Fibroblast of skin of back (primary cell): ENCODE measurements at places on chromosomes 16 and 17.

DNA sequence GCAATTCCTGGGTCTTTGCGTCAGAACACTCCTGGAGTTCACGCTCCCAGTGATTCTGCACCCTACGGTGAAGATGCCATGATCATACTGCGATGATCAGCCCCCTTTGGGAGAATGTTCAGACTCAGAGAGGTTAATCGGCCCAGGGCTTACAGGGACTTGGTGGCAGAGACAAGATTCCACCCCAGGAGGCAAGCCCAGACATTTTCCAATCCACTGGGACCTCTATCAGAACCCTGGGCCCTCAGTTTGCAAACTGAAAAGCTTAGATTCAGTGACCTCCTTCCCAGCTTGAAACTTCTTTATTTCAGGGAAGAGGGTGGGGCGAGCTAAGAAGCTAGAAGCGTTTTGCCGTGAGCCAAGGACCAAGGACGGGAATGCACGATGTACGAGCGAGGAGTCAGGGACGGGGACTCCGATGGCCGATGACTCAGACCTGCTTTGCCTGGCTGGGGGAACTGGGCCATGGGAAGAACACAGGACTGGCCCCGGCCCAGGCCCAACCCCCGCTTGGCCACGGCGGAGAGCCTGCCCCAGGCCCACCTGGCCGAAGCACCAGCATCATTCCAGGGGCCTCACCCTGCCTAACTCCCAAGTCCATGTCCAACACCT, 34.7 kb downstream of the SOCS3 start:
- DNase-seq: peak; percentile 88

GRCh38 chr16:57444711-57445110, 2.5 kb downstream of the CIAPIN1 start:
- DNase-seq: no peak

DNA sequence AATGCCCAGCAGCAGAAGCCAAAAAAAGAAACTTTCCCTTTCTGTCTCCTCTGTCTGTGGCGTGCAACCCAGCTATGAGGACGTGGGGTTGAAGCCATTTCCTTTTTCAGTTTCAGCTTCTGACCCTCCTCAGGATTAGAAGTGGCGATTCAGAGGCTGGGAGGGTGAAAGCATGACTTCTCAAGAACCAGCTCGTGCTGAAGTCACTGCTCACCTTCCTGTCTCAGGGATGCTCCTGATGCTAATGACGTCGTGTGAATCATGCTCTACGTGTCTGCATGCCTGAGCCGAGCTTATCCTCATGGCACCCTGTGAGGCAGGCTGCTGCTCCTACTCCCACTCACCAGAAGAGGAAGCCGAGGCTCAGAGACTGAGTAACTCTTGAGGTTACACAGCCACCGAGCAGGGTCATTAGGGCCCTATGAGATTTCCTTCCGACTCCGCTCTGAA, 5.7 kb upstream of the LPO start:
- peak; percentile 66 for DNase-seq

GRCh38 chr17:72266112-72266775, 145.4 kb downstream of the SOX9 start:
- no peak for DNase-seq

- DNase-seq: no peak
Measured at GRCh38 chr16:88610080-88610479, 28.3 kb upstream of the IL17C start.

GRCh38 chr17:77402159-77402731, 261.5 kb downstream of the SEC14L1 start:
- no peak for DNase-seq

GRCh38 chr17:73549841-73550430, 94.3 kb downstream of the SDK2 start:
- DNase-seq: no peak

DNA sequence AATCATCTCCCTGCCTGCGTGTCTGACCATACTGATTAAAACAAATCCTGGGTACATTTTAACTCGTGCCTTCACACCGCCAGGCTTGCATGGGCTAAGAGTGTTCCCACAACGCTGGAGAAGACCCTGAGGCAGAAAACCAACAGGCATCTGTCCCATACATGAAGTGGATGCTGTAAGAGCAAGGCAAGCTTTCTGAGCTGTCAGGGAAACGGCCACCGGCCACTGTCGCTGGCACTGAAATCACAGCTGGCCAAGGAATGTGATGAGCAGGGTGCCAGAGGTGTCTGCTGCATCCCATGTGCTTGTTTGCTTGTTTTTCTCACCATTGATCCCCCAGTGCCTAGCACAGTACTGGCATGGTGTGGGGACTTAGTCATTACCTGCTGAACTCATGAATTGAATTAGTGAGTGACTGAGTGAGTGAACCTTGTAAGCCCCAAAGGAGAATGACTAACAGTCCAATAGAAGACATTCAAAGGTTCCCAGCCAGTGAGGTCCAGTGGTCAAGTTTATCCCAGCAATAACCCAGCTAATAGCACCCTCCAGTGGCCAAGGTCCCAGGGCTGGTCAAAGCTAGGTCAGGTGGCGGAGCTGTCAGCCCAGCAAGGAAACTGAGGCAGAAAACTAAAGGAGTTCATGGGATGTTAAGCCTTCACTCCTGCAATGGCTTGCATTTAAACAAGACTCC, 92.7 kb upstream of the CDH5 start:
- DNase-seq: peak; percentile 56

GRCh38 chr17:76528528-76529223, 8.8 kb downstream of the CYGB start:
- DNase-seq: no peak

- no peak for DNase-seq
Measured at GRCh38 chr17:77245162-77245926, 104.6 kb downstream of the SEC14L1 start.

DNA sequence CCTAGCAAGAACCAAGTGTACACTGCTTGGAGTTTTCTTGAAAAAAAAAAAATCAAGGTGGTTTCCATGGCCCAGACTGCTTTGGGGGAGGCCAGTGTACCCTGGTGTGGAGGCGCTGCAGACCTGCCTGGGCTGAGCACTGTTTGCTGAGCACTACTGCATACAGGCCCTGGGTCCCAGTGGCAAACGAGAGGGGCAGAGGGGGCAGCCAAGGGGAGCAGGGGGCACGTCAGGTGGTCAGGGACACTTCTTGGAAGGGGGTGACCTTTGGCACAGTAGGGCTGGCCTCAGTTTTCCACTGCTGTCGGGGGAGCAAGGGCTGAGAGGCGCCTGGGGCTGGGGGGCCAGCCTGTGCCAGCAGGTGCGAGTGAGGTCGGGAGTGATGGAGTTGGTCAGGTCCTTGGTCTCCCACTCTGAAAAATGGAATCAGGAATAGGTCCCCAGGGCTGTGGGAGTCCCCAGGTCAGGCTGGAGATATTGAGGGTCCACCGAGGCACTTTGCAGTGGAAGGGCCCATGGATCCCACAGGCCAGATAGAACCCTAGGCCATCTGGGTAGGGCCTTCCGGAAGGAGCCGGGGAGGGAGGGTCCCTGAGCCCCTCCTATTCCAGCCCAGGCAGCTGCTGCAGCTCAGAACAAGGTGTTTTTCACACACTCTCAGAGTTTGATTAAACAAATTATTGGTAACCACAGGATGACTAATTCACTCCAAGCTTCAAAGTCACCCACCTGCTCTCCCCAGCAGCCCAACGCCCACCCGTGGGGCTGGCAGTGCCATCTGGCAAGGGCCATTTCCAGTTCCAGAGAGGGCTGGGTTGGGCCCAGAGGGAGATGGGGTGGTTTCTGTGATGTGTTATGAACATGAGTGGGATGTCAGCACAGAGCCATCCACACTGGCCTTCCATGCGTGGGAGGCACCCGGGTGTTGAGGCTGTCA, 3.5 kb downstream of the ZFPM1 start:
- no peak for DNase-seq

GRCh38 chr16:88099563-88099890, 148.3 kb downstream of the BANP start:
- no peak for DNase-seq

- no peak for DNase-seq
Measured at GRCh38 chr17:15161395-15161794, 103.7 kb downstream of the PMP22 start.

- no peak for DNase-seq
Measured at GRCh38 chr17:15268461-15268860, 3.3 kb upstream of the PMP22 start.

- DNase-seq: peak; percentile 81
Measured at GRCh38 chr16:62135911-62136310, 99.7 kb upstream of the CDH8 start.

DNA sequence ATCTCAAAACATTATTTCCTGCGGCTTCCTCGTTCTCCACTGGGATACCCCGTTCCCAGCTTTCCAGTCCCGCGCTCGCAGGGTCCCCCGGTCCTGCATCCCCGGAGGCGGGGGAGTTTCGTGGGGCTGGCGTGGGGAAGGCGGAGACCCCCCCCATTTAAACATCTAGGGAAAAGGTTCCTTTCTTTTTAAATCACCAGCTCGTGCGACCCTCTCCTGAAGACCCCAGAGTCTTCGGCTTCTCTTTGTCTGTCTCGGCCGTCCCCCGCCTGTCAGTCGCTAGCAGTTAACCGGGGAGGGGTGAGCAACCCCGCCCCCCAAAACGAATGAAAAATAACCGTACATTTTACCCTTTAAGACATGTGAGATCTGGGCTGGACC, 473 bp upstream of the IGF2BP1 start:
- DNase-seq: no peak

DNA sequence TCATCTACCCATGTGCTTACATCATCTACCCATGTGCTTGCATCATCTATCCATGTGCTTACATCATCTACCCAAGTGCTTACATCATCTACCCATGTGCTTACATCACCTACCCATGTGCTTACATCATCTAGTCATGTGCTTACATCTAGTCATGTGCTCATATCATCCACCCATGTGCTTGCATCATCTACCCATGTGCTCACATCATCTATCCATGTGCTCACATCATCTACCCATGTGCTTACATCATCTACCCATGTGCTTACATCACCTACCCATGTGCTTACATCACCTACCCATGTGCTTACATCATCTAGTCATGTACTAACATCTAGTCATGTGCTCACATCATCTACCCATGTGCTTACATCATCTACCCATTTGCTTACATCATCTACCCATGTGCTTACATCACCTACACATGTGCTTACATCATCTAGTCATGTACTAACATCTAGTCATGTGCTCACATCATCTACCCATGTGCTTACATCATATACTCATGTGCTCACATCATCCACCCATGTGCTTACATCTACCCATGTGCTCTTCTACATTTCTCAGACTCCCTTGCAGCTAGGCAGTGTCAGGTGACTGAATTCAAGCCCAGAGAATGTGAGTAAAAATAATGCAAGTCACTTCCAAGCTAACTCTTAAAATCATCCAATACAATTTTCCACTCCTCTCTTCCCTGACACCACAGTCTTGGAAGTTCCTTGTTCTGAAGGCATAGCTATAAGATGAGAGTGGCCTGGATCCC, 196.8 kb downstream of the CBLN1 start:
- DNase-seq: no peak

- no peak for DNase-seq
Measured at GRCh38 chr16:75942936-75943335, 216.6 kb upstream of the CPHXL start.

DNA sequence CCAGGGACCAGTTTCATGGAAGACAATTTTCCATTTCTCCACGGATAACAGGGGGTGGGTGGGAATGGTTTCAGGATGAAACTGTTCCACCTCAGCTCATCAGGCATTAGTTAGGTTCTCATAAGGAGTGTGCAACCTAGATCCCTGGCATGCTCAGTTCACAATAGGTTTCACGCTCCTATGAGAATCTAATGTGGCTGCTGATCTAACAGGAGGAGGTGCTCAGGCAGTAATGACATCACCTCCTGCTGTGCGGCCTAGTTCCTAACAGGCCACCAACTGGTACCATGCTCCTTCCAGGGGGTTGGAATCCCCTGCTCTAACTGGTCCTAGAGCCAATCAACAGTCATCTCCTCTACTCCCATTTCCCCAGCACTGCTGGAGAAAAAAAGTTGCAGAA, 19.9 kb downstream of the TEX14 start:
- no peak for DNase-seq

- no peak for DNase-seq
Measured at GRCh38 chr17:36532435-36532975, 2.2 kb downstream of the MYO19 start.

DNA sequence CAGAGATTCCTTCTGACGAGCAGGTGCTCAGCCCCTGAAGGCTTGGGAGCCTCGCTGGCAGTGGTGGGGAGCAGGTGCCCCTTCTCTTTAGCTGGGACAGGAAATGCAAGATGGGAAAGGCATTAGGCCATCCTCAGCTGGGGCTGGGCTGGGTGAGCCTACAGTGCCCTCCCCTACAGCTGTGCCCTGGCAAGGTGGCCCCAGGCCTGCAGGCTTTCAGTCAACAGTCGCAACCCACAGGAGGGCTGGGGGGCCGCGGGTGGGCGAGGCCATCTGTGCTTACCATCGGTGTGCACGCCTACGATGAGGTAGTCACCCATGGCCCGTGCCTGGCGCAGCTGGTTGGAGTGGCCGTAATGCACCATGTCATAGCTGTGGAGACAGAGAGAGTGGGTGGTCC, 2.0 kb downstream of the PCYT2 start:
- no peak for DNase-seq

DNA sequence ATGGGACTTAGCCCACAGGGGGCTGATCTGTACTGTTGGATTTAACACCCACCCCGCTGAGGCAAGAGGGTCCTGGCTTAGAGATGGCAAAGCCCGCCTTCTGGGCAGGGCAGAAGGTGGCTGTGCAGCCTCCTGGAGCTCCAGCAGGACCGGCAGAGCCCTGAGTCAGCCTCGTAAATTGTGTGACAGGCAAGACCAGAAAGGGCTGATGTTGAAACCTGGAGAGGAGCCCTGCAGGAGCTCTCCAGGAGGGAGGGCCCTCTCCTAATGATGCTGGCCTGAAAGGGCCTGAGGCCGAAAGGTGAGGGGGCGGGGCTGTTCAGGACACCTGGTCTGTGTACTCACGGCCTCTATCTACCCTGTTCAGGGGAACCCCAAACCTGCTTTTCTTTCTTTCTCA, 22.5 kb upstream of the MYO15B start:
- DNase-seq: no peak

GRCh38 chr17:21357281-21357680, 18.9 kb upstream of the KCNJ12 start:
- DNase-seq: no peak

GRCh38 chr17:61260071-61260797, 139.4 kb upstream of the TBX2 start:
- DNase-seq: no peak

DNA sequence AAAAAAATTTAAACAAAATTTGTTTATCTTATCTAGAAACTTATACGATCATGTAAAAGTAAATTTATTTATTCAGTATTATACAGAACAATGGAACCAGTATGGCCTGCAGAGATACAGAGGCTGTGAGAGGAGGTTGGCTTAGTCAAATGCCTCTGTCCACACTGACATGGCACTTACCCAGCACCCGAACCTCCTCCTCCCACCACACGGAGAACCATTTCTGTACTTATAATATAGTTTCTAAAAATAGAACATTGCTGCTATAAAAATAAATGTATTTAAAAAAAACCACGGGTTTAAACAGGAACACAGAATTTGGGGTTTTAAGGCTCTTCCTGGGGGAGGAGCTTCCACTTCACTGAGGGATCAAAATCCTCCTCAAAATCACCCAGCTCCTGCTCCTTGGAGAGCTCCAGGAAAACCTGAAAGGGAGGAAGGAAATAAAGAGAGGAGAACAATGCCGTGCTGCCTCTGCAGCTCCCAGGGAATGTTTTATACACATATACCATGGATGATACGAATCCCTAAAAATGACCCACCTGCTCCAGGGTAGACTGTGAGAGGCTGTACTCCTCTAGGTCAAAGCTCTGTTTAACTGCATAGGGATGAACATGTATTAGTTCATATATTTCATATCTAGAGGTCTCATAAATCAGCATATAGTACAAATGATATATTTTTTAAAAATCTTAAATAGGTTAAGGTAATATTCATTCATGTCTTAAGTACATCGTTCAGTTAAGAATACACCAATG, 87.3 kb downstream of the ABCA8 start:
- no peak for DNase-seq

- DNase-seq: peak; percentile 93
Measured at GRCh38 chr16:70428178-70428998, 10.5 kb downstream of the ST3GAL2 start.
